ENCODE measurements at places on chromosomes 13 and 19.
A peak's percentile ranks its signal among the peaks of the same experiment; 100 is the strongest.

DNA sequence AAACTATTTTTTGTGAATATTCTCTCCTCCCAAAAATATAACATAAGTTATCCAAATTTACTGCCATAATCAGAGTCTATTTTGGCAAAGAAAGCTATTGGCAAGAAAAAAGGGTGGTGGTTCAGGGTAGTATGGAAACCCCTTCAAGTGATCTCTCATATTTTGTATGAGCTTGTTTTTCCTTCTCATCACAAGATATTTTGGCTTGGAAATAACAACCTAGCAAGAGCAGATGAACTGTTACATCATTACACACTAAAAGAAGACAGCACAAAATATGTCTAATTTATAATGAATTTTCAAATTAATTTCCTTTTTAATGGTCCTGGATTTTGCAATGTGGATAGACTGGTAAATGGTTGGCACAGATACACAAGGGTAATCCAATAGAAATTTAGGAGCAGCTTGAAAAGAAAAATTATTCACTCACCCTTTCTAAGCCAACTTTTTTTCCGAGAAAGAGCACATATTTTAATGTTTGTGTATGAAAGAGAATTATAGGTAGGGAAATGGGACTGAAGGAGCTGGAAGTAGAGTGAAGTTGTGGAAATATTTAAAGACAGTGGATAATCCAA is 225.1 kb downstream of the EFNB2 start:
- H3K27ac ChIP-seq, result no peak overlapping the region
- no peaks in the 10 kb centered on the region for H3K27me3 ChIP-seq
- H3K4me1 ChIP-seq, result no peaks in the 10 kb centered on the region

DNA sequence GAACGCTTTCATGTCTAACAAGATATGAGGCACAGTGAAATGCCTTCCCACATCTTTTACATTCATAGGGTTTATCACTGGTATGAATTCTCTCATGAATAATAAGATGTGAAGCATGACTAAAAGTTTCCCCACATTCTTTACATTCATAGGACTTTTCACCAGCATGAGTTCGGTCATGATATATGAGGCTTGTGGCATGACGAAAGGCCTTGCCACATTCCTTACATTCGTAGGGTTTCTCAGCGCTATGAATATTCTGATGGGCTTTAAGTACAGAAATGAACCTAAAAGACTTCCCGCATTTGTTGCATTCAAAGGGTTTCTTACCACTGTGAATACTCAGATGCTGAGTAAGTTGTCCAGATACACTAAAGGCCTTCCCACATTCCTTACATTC is 21.3 kb downstream of the ZNF607 start:
- H3K4me1 ChIP-seq, result no peaks in the 10 kb centered on the region
- H3K36me3 ChIP-seq, result peaks cover 13% of the 10 kb centered on the region
- no peak for DNase-seq
- no peak overlapping the region for H3K4me3 ChIP-seq
- no peak overlapping the region for H3K27ac ChIP-seq

- peaks cover 33% of the 10 kb centered on the region for H3K4me1 ChIP-seq
- no peak for DNase-seq
- no peaks in the 10 kb centered on the region for H3K27me3 ChIP-seq
Measured at GRCh38 chr19:35267818-35268535, 785 bp upstream of the USF2 start.

DNA sequence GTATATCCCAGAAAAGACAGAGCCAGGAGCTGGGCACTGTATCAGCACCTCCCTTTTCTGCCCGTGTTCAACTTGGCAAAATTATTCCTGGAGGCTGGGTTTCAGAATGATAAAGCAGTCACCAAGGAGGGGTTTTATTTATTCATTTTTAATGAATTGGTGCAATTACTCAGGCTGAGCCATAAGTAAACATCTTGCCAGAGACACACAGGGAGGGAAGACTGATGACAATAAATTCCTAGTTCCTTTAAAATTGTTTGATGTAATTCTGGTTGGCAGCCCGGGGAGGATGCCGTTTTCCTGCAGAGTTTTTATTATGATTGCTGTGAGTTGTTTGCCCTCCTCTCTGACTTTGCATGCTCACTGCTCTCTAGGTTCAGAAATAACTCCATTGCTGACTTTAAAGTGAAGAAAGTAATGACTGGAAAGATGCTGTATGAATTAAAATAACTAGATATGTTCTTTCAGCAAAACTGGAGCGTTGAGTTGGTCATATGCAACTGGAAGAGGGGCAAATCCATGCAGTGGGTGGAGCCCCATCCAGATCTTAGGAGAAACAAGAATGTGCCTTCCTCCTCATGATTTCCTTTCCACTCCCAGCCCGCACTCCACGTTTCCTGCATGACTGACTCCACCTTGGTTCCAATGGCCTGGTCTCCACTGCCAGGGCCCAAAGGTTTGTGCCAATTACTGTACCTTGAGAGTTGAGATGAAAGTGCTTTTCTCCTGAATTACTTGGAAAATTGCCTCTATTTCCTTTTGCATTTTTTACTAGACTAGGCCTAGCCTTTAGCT is 182.1 kb downstream of the RFC3 start:
- peaks cover 5% of the 10 kb centered on the region for H3K4me1 ChIP-seq
- no peaks in the 10 kb centered on the region for H3K27me3 ChIP-seq
- H3K27ac ChIP-seq, result no peak overlapping the region
- no peak for DNase-seq
- no peaks in the 10 kb centered on the region for H3K36me3 ChIP-seq

GRCh38 chr19:10979951-10980381 is 19.1 kb downstream of the SMARCA4 start:
- H3K4me1 ChIP-seq, result peaks cover 13% of the 10 kb centered on the region
- H3K27ac ChIP-seq, result peak overlapping the region; percentile 71
- peak overlapping the region; percentile 60 for H3K4me3 ChIP-seq
- H3K36me3 ChIP-seq, result peaks cover 10% of the 10 kb centered on the region
- DNase-seq, result no peak

Measured in thoracic aorta (tissue), 2 donors.